Stimulated activated CD8-positive, alpha-beta memory T cell treated with anti-CD3 and anti-CD28 coated beads, Interleukin-12 subunit alpha, Interleukin-12 subunit beta, amount 100 ng/mL, for 4 hours (primary cell): ENCODE measurements at places on chromosomes 3 and 15.
A peak's percentile ranks its signal among the peaks of the same experiment; 100 is the strongest.

DNA sequence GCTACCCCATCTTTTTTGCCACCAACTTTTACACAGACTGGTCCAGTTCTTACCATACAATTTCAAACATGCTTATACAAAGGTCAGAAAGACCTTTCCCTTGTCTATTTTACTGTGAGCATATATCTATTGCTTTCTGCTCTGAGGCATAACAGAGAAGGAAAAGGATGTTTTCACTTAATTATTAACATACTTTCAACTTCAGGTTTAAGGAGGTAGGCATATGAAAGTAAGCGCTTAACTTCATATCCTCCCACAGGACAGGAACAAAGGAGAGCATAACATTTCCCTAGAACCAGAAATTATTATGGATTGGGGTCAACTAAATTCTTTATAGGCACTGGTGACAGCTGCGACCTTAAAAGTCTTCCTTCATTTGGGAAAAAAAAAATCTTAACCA, 1.1 kb downstream of the MYEF2 start:
- DNase-seq: no peak

DNA sequence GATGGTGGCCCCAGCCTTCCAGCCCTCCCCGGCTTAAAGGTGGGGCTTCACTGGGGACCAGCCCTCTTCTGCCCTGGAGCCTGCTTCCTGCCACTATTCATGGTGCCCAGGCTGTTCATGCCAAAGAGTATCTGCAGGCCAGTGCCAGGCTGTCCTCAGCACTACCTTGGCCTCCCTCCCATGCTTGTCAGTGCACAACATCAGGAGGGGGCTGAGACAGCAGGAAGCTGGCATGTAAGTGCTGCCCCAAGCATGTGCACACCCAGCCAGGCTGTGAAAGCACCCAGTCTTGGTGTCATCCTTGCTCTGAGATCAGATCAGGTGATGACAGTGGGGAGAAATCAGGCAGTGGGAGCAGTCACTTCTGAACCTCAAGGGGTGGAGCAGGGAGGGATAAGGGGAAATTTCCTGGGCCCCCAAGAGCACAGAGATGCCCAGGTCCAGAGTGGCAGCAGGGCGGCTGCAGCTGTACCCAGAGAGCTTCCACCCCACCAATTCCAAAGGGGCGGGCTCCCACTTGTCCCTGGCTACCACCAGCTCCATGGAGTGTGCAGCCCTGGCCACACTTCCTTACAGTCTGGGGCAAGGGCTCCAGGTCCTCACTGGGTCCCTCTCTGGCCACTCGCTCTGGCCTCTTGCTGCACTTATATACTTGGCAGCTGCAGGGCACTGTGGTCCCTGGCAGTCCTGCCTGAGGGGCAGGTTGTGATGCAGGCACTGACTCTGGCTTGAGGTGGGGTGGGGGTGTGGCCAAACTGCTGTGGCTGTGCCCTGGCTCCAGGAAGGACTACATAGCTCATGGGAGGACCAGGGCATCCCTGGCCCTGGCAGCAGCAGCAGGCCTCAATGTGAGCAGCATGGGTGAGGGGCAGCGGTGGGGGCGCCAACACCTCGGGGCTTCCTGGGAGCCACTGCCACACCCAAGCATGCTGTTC, 91.4 kb upstream of the TNFSF10 start:
- no peak for DNase-seq

- DNase-seq: no peak
These were observed 205.0 kb downstream of the LPP start for GRCh38 chr3:188358787-188359493.

- DNase-seq: no peak
These were observed 15.6 kb upstream of the DAG1 start for GRCh38 chr3:49454458-49454857.

DNA sequence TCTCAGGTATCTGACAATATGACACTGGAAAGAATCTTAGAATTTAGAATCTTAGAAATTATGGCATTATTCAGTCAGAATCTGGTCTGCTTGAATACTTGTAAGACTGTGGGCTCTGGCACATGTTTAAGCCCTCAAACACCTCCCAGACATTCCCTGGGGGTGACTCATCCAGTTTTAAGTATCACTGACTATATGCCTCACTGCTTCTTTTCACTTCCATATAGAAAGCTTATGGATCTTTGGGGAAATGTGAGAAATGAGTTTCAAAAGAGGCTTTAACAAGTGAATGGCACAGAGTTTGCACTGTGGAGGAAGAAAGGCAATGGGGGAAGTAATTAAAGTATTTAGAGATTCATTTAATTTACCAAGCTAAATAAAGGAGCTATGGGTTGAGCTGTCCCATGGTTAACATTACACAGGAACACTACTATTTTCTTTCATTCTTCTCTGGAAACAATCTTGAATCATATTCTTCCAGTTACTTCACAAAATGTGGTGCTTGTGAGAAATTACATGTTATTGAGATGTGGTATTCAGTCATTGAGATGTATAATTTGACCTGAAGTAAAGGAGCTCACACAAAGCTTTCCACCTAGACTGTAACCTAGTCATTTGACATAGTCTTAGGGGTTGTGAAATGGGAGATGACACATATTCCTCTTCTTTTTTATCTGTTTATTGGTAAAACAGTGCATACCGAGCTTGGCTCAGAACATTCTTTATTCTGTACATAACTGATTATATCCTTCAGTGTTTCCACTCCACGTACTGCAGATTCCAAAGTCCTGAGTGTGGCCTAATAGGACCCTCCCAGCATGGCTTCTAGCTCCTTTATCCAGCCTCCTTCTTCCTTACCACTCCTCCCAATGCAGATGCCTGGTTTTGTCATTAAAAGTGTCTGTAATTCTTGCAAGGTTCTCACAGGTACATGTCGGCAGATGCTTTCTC, 544.6 kb upstream of the NECTIN3 start:
- no peak for DNase-seq

DNA sequence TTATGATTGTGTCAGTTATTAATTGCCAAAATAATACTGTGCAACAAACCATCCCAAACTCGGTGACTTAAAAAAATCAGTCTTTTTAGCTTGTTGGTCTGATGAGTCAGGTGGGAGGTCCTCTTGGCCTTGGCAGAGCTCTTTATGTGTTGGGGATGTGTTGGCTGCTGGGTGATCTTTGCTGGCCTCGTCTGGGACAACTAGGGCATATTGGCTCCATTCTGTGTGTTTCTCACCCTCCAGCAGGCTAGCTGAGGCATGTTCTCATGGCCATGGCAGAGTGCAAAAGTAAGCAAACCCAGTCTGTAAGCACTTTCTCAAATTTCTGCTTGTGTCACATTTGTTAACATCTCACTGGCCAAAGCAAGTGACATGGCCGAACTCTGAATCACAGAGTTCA, 251.6 kb downstream of the RPLP1 start:
- no peak for DNase-seq

GRCh38 chr3:85161544-85161943, 202.8 kb downstream of the CADM2 start:
- no peak for DNase-seq

- peak; percentile 83 for DNase-seq
These were observed at the start of gene NDUFAF3 for GRCh38 chr3:49021813-49022687. Gene NDUFAF3 (plus strand): TSS chr3:49022121. CDS start chr3:49022145, 24 bp downstream.

- peak; percentile 2 for DNase-seq
These were observed 504 bp downstream of the ABHD2 start for GRCh38 chr15:89088605-89089315.

- no peak for DNase-seq
These were observed 184.6 kb upstream of the AGTR1 start for GRCh38 chr3:148513096-148513543.

- DNase-seq: no peak
These were observed 209.9 kb downstream of the OCA2 start for GRCh38 chr15:27889258-27889657.

- DNase-seq: no peak
These were observed 880 bp upstream of the ARMC8 start for GRCh38 chr3:138186221-138186620.

DNA sequence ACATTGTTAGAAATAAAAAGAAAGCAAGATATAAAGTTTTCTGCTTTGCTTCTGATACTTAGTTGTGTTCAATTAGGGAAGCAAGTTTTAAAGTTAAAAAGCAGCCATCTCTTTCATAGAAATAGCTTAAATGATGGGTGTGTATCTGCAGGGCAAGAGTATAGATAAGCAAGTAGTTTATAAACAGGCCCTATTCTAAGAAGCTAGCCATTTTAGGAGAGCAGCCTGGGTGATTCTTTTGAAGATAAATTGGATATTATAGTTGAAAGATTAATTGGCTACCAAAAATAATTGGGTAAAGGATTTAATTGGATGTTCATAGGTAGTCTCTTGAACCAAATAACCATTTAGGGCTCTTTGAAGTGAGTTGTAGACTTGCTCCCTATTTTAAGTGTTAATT, 5.6 kb downstream of the EIF3J start:
- DNase-seq: no peak
